NCI-H1105 (cell line): ENCODE measurements at places on chromosomes 5 and 9.
A peak's percentile ranks its signal among the peaks of the same experiment; 100 is the strongest.

DNA sequence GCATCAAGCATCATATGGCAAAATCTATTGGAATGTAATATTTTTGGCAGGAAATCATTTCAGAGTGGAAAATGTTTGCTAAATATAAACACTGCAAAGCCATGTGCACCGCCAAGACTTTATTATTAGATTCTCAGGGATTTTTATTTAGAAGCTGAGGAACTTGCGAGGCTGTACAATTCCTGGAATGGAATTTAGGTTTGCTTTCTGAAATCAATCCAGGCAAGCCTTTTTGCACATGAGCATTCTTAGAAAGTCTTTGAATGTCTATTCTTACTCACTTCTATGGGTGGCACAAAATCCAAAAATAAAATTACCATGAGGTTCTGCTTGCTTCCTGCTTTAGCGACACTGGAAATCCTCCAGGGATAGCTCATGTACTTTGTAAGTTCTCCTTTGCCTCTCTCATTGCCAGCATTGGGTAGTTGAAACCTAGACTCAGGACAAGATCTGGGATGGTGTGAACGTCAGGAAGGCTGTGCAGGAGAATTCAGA lies 71.5 kb upstream of the PALM2AKAP2 start:
- no peak for DNase-seq

DNA sequence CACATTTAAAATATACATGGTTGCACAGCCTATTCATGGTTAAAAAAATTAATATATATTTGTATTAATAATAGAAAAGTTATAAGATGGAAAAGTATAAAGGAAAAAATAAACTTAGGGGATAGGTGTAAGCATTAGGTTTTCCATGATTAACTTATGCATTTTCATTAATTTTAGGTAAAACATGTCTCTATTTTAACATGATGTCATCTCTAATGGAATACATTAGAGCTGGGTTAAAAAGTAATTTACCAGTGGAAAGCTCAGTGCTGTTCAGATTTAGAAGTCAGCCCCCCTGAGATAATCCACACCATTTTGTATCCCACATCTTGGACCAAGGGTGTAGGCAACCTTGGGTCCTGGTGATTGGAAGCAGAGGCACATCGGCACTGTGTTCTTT lies 49.7 kb downstream of the SNX24 start:
- no peak for DNase-seq

- no peak for DNase-seq
These were observed 75.7 kb upstream of the GLIS3 start for GRCh38 chr9:4375424-4376200.

DNA sequence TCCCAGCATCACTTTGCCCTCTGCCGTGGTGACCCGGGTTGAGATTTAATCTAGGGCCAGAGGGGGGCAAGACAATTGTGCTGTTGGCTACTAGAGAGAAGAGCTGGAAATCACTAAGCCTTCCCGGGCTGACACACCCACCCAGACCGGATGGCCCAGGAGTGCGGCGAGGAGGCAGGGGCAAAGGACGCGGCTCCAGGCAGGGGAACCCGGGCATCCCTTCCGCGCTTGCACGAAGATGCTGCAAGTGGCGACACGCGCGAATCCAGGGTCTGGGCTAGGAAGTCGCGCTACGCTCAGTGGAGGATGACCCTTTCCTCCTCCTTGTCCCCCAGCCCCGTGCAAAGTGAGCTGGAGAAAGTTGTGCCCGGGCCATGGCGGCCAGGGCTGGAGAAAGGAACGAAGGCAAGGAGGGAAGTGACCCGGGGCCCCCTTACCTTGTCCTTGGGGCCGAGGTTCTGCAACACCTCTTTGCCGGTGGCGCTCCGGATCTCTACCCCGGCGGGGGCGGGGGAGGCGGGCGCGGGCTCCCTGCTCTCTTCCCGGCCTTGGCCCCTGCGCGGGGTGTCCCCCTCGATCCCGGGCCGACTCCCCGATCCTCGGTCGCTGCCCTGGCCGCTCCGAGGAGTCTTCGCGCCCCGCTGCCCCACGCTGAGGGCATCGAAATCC lies 693 bp downstream of the DPYSL3 start:
- no peak for DNase-seq

- DNase-seq, result no peak
These were observed 39.6 kb downstream of the UBAP1 start for GRCh38 chr9:34218446-34218845.

DNA sequence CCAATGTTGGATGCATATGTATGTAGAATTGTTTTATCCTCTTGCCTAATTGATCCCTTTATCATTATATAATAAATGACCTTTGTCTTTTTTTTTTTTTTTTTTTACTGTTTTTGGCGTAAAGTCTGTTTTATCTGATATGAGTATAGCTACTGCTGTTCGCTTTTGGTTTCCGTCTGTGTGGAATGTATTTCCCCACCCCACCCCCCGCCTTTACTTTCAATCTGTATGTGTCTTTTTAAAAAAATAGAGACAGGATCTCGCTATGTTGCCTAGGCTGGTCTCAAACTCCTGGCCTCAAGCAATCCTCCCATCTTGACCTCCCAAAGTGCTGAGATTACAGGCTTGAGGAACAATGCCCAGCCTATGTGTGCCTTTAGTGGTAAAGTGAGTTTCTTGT lies 11.3 kb downstream of the AHRR start:
- DNase-seq, result no peak

DNA sequence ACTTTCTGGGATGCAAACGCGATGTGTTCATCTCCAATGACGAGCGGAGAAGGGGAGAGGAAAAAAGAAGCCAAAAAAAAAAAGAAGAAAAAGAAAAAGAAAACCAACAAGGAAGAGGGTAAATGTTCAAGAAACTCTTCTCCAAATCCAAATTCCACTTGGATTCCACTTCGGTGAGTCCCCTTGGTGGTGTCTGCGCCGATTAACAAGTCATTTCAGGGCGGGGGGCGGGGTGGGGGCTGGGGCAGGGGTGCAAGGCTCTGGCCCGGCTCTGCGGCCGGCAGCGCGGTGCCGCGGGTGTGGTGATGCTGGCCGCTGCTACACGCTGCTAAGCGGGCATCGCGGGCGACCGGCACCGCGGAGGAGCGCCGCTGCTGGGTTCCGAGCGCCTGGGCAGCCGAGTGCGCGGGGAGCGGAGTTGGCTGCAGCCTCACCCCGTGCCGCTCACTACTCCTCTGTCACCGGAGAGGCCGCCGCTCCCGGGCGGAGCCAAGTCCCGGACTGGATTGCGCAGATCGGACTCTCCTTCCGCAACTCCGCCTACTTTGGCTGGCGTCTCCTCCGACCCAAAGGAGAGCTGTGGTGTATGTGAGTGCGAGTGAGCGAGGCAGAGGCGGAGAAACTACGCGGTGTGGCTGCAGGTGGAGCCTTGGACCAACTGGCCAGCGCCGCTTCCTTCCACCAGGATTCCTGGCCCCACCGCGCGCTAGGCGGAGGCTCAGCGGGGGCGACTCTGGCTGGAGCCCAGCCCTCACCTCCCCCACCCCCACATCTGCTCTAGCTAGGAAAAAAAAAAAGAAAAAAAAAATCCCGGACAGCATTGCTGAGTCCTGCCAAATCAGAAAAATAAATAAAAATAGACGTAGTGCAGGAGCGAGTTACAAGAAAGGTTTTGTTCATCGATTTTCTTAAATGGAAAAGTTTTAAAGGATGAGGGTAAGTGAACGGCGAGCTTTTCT lies at the start of gene SEMA6A:
SEMA6A (minus strand) TSS at position 457 of the 959 bp plus-strand sequence. CDS start 69,879 bp downstream, outside the sequence.
- DNase-seq, result peak; percentile 26

DNA sequence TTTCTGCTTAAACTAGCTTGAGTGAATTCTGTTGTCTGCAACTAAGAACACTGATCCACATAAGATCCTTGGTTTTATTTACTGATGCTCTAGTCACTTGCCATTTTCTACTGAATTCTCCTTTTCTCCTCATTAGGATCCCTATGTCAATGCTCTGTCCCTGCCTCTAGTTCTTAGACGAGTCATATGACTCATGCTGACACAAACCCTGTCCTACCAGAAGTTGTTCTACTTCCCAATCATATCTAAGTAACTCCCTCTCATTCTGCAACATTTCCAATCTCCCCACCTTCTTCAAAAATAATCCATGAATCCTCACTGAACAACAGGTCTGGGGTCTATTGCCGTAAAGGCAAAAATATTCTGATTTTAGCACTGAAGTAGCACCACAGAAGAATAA lies 47.1 kb upstream of the DMRT1 start:
- no peak for DNase-seq

- DNase-seq, result no peak
These were observed 214.5 kb upstream of the GRAMD2B start for GRCh38 chr5:126208691-126209090.

GRCh38 chr9:91026266-91026665 lies 224.6 kb downstream of the SYK start:
- no peak for DNase-seq

DNA sequence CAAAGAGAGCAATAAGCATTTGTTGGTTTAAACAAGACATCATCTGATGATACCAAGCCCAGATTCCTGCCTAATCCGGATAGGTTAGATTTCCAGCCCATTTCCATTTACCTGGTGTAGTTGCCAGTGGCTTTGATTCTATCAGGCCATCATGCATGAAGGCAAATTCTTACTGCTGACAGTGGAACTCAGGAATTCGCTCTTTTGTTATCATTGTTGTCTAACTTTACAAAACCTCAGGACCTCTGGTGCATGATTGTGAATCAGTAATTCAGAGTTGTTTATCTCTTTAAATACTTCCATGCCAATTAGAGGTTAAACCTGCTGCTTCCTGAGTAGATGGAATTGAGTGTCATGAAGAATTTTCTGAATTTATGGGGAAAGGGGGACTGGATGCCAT lies 76.5 kb downstream of the C9orf152 start:
- DNase-seq, result no peak

DNA sequence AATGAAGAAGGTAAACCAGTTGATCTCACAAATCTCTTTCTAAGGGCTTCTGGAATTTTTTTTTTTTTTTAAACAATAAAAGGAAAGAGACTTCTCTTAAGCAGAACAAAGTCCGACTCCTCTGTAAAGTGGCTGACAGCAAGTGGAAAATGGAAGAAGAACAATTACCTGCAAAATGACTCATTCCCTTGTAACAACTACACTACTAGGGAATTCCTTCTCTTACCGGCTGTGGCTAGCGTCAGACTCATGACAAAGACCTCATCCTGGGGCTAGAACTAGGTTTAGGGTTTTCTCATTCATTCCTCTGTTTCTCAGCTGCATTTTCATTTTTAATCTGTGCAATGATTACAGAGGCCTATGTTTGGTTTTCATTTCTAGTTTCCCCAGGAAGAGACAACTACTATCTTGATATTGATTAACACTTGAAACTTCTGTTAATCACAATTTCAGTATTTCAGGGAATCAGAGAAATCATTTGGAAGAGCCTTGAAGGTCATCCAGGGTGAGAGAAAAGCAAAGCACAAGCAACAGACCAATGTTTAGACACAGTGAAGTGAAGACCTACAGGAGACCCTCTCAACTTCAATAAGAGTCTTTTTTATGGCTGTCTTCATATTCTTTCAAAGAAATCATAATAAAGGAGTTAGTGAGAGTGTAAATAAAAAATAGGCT lies 437.9 kb downstream of the RAB3C start:
- no peak for DNase-seq

- DNase-seq, result no peak
These were observed 196.5 kb downstream of the MED10 start for GRCh38 chr5:6181871-6182270.

DNA sequence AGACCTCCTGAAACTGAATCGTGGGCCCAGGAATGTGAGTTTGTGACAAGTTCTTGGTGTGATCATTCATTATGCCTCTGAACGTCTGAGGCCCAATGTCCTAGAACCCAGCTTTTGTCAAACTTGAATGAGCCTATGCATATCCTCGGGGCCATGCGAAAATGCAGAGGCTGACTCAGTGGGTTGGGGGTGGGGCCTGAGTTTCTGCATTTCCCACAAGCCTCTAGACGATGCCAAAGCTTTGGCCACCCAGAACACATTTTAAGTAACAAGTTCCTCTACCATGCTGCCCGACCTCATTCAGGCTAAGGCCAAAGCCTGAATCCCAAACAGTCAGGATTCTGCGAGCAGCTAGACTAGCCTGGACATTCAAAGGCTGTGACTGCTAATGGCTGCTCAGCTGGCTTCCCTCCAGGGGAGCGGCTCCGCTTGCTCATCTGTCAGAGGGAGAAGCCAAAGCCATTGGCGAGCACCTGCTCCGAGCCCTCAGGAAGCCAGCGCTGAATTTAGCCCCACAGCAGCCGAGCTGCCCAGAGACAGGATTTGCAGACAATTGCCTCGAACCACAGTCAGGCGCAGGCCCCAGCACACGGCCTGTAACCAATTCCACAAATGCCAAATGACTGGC lies 177.5 kb downstream of the ZDHHC21 start:
- DNase-seq, result peak; percentile 88

DNA sequence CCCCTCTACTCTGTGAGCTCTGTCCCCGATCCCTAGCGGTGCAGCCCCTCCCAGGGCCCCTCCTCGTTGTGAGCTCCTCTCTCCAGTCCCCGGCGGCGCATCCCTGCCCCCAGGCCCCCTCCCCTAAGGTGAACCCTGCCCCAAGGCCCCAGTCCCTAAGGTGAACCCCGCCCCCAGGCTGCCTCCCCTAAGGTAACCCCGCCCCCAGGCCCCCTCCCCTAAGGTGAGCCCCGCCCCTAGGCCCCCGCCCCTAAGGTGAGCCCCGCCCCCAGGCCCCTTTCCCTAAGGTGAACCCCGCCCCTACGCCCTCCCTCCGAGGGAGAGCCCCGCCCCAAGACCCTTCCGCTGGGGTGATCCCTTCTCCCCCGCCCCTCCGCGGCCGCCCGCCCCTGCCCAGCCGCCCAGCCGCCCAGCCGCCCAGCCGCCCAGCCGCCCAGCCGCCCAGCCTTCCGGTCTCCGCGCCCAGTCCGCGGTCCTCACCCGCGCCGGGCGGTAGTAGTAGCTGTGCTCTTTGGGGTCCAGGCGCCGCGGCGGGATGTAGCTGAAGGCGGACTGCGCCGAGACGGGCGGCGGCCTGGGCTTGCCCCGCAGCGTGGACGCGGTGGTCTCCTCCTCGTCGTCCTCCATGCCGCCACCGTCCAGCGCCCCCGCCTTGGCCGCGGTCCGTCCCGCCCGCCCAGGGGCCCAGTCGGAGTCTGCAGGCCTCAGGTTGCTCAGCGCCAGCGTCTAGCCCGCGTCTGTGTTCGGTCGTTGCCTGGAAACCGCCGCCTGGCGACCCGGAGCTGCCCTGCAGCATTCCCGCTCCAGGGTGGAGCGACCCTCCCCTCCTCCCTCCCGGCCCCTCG lies at the start of gene CFAP90:
CFAP90 (minus strand) TSS at position 739 of the 845 bp plus-strand sequence; CDS start at position 627, 112 bp downstream.
- no peak for DNase-seq
